ENCODE measurements at places on chromosomes 6 and 20. TPM values are rescaled to one million over a fixed set of nuclear protein-coding genes. Genes with fewer than 3 reads are reported as not detected.

GRCh38 chr6:43858161-43859153, 88.4 kb downstream of the VEGFA start:
- peaks cover 17% of the 10 kb centered on the region for H3K27me3 ChIP-seq
- no peaks in the 10 kb centered on the region for H3K36me3 ChIP-seq
- H3K4me3 ChIP-seq: no peak overlapping the region
- H3K27ac ChIP-seq: no peak overlapping the region
- peaks cover 3% of the 10 kb centered on the region for H3K4me1 ChIP-seq

GMPR gene
- 7.8 TPM for total RNA-seq

GRCh38 chr6:156953127-156953478, 175.9 kb downstream of the ARID1B start:
- H3K4me1 ChIP-seq: peaks cover 60% of the 10 kb centered on the region
- DNase-seq: no peak
- peak overlapping the region; percentile 97 for H3K27ac ChIP-seq
- H3K27me3 ChIP-seq: no peaks in the 10 kb centered on the region
- H3K36me3 ChIP-seq: no peaks in the 10 kb centered on the region
- peak overlapping the region; percentile 70 for H3K4me3 ChIP-seq

DNA sequence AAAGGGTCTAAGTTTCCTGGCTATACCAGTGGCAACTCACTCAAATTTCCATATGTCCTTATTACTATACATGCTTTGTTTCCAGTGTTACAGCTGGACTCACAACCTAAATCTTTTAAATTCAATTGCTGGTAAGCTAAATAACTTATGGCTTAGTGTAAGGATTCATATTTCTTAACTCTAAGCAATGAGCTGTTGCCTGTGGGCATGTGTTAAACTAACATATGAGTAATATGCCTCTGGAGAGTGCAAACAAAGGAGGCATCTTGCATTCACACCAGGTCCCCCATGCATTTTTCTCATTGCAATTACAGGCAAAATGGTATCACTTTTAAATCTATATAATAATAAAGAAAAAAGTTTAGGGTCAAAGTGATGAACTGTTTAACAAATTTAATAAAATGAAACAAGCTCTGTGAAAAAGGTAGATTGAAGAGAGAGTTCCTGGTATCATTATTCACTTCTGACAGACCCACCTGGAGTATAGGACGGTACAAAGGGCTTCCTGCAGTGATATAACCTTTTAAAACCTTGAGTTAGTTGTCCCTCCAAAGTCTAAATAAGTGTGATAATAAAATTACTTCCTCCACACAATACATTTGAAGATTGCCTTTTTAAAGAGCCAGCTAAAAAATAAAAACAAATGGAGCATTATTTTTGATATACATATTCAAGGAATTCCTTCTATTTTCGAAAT, 57.6 kb upstream of the HMGCLL1 start:
- no peak overlapping the region for H3K4me3 ChIP-seq
- H3K4me1 ChIP-seq: peaks cover 35% of the 10 kb centered on the region
- peak overlapping the region; percentile 56 for H3K27ac ChIP-seq
- no peaks in the 10 kb centered on the region for H3K36me3 ChIP-seq
- H3K27me3 ChIP-seq: no peaks in the 10 kb centered on the region
- no peak for DNase-seq

CARMIL1 gene
- total RNA-seq: 16.0 TPM

GRCh38 chr6:163916315-163917081, 502.0 kb downstream of the QKI start:
- H3K27me3 ChIP-seq: peaks cover 6% of the 10 kb centered on the region
- H3K27ac ChIP-seq: no peak overlapping the region
- DNase-seq: no peak
- H3K36me3 ChIP-seq: no peaks in the 10 kb centered on the region
- H3K4me3 ChIP-seq: no peak overlapping the region

- H3K27ac ChIP-seq: no peak overlapping the region
- no peak for DNase-seq
- no peaks in the 10 kb centered on the region for H3K36me3 ChIP-seq
Observed at GRCh38 chr6:168372889-168373288, 53.3 kb upstream of the DACT2 start.

GDAP1L1 gene
- total RNA-seq: not detected

DNA sequence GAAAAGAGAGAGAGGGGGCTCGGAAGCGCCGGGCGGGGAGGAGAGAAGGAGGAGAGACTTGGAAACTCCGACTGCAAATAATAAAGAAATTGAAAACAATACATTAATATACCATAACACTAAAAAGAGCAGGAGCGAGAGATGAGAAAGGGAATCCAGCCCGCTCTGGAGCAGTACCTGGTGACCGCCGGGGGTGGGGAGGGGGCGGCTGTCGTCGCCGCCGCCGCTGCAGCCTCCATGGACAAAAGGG, 338 bp downstream of the E2F3 start:
- H3K27ac ChIP-seq: peak overlapping the region; percentile 97
- peaks cover 16% of the 10 kb centered on the region for H3K4me1 ChIP-seq
- H3K36me3 ChIP-seq: no peaks in the 10 kb centered on the region
- no peak for DNase-seq
- H3K27me3 ChIP-seq: no peaks in the 10 kb centered on the region

DNA sequence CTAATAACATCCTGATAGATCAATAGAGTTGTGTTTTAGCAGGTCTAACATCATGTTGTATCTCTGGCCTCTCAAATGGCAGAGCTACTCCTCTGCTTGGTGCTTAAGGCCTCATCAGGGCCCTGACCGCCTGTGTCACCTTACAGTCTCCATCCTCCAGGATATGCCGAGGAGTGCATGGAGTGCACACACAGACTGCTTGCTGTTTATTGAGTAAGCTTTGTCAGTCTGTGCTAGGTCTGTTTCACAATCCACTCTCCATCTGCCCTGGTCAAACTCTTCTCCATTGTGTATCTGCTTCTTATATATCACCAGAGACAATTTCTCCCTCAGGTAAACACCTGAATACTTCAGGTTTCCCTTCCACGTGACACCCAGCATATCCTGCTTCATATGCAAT, 136.1 kb downstream of the SLC24A3 start:
- no peak overlapping the region for H3K27ac ChIP-seq
- H3K4me1 ChIP-seq: no peaks in the 10 kb centered on the region
- H3K27me3 ChIP-seq: no peaks in the 10 kb centered on the region
- H3K4me3 ChIP-seq: no peak overlapping the region
- H3K36me3 ChIP-seq: no peaks in the 10 kb centered on the region

DNAH8 gene
- 0.21 TPM for total RNA-seq

CAP2 gene
- total RNA-seq: 71.8 TPM

GRCh38 chr6:166202321-166202733, 34.7 kb upstream of the TBXT start:
- no peak overlapping the region for H3K4me3 ChIP-seq
- H3K36me3 ChIP-seq: no peaks in the 10 kb centered on the region
- peaks cover 4% of the 10 kb centered on the region for H3K27me3 ChIP-seq
- H3K4me1 ChIP-seq: no peaks in the 10 kb centered on the region

GRCh38 chr6:1702580-1703051, 92.9 kb downstream of the FOXC1 start:
- peak; percentile 73 for DNase-seq
- H3K4me1 ChIP-seq: peaks cover 60% of the 10 kb centered on the region
- H3K27me3 ChIP-seq: no peaks in the 10 kb centered on the region
- H3K36me3 ChIP-seq: no peaks in the 10 kb centered on the region

ZSCAN12 gene
- total RNA-seq: 4.5 TPM

- DNase-seq: peak; percentile 92
- H3K27ac ChIP-seq: peak within 1 kb of the TSS; percentile 76
- peaks cover 21% of the 10 kb centered on the region for H3K36me3 ChIP-seq
- peak within 1 kb of the TSS; percentile 86 for H3K4me3 ChIP-seq
- H3K4me1 ChIP-seq: peaks cover 33% of the 10 kb centered on the region
- no peaks in the 10 kb centered on the region for H3K27me3 ChIP-seq
Observed at GRCh38 chr6:43075670-43076463, at the start of gene PTK7. Gene PTK7 (plus strand): TSS chr6:43076314. CDS start chr6:43076489, 175 bp downstream.

DNA sequence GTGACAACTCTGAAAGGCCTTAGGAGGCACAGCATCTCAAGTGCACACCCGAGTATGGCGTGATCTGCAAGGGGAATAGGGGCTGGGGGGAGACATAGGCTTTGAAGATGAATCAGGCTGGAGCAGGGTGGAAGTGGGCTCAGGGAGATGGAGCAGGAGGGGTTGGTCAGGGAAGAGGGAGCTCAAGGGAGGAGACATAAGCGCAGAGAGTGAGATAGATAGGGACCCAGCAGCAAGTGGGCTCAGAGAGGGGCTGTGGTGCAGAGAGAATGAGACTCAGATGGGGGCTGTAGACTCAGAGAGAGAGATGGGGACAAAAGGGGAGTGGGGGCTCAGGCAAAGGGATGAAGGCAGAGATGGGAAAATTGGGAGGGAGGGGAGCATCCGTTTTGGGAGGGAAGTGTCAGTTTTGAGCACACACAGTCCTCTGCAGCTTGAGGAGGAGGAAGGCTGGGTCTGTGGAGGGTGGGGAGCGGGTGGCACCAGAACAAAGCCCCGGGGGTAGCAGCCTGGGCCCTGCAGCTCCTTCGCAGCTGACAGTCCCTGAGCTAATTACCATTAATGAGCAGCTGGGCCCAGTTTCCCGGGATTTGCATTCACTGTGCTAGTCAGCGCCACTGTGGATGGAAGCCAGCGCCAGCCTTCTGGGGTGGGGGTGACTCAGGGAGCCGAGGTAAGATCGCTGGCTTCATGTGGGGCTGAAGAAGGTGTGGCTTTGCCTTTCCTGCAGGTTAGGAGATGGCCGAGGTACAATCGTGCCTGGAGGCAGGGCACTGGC, 18.7 kb downstream of the SRXN1 start:
- DNase-seq: no peak
- peaks cover 14% of the 10 kb centered on the region for H3K4me1 ChIP-seq
- H3K4me3 ChIP-seq: no peak overlapping the region
- no peak overlapping the region for H3K27ac ChIP-seq
- H3K36me3 ChIP-seq: no peaks in the 10 kb centered on the region

DNA sequence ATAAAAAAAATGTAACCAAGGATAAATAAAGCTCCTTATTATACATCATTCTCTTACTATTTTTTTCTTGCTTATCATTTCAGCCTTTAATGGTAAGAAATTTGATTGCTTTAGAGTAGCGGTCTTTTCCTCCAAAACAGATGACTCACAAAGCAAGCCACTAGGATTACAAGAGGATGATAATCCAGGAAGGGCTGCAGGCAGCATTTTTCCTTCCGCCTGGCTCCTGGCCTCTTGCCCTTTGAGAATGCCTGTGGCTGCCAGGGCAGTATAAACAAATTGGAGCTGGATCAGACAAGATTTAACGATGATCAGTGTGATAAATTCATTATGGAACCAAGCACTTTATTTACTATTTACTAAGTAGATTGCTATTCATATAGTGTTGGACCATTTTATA, 9.7 kb upstream of the FBXL4 start:
- no peak overlapping the region for H3K27ac ChIP-seq
- H3K27me3 ChIP-seq: peaks cover 11% of the 10 kb centered on the region
- H3K4me1 ChIP-seq: peaks cover 2% of the 10 kb centered on the region
- no peak for DNase-seq
- no peak overlapping the region for H3K4me3 ChIP-seq

DNA sequence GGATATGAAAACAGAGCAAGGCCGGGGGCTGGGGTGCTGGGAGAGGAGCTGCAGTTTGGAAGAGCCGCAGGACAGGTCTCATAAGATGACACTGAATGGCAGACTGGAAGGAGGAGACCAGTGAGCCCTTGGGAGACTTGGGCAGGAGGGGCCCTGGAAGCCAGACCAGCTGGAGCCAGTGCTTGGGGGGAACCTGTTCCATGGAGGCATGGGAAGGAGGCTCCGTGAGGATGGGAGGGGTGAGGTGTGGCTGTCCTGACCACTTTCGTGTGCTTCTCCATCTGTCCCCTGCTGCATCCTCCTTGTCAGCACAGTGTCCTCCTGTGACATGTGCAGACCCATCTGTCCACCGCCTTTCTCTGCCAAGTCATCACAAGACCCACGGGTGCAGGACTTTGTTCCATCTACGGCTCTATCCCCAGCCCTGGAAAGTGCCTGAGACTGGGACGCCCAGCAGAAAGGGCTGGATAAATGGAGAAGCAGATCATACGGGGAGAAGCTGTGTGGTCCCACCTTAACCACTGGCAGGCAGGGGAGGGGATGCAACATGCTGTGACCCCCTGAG, 84.8 kb upstream of the MPC1 start:
- no peaks in the 10 kb centered on the region for H3K4me1 ChIP-seq
- DNase-seq: no peak
- no peak overlapping the region for H3K4me3 ChIP-seq
- peaks cover 24% of the 10 kb centered on the region for H3K36me3 ChIP-seq
- no peak overlapping the region for H3K27ac ChIP-seq

GRCh38 chr6:15310680-15311079, 64.8 kb downstream of the JARID2 start:
- no peaks in the 10 kb centered on the region for H3K27me3 ChIP-seq
- no peak overlapping the region for H3K27ac ChIP-seq
- DNase-seq: no peak
- no peaks in the 10 kb centered on the region for H3K36me3 ChIP-seq
- H3K4me3 ChIP-seq: no peak overlapping the region

- no peak overlapping the region for H3K27ac ChIP-seq
- H3K27me3 ChIP-seq: no peaks in the 10 kb centered on the region
- DNase-seq: no peak
- H3K4me3 ChIP-seq: no peak overlapping the region
Observed at GRCh38 chr6:39108041-39108839, 6.7 kb downstream of the SAYSD1 start.

CFAP206 gene
- total RNA-seq: 0.44 TPM

OR2J3 gene
- total RNA-seq: not detected

- no peaks in the 10 kb centered on the region for H3K36me3 ChIP-seq
- no peaks in the 10 kb centered on the region for H3K4me1 ChIP-seq
- no peak overlapping the region for H3K27ac ChIP-seq
- DNase-seq: no peak
- no peak overlapping the region for H3K4me3 ChIP-seq
Observed at GRCh38 chr6:105851606-105852005, 234.5 kb upstream of the PRDM1 start.

ISM1 gene
- total RNA-seq: 0.21 TPM

RCAN2 gene
- total RNA-seq: 27.9 TPM

DNA sequence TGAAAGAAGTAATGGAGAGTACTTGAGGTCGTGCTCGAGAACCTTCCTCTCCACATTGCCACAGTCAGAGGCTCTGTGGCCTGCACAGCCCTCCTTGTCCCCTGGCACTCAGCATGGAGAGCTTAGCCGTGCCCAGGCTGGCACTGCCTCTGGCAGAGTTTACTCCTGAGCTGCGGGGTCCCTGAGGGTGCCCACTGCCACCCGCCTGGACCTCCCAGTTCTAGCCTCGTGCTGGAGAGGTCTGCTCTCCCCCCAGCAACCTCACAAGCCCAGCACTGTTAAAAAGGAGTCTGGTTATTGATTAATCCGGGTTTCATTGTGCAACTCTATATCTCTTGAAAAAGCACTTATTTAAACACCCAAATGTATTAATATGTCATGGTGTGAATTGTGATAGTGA, 226.8 kb downstream of the TMEM242 start:
- peaks cover 8% of the 10 kb centered on the region for H3K36me3 ChIP-seq
- no peaks in the 10 kb centered on the region for H3K27me3 ChIP-seq
- H3K4me3 ChIP-seq: no peak overlapping the region
- no peak overlapping the region for H3K27ac ChIP-seq

GRCh38 chr20:19405958-19406357, 193.5 kb downstream of the SLC24A3 start:
- H3K4me1 ChIP-seq: no peaks in the 10 kb centered on the region
- H3K36me3 ChIP-seq: no peaks in the 10 kb centered on the region
- no peaks in the 10 kb centered on the region for H3K27me3 ChIP-seq
- H3K27ac ChIP-seq: no peak overlapping the region

All from osteocyte (in vitro differentiated cells).